ENCODE measurements at places on chromosomes 16 and 17.

DNA sequence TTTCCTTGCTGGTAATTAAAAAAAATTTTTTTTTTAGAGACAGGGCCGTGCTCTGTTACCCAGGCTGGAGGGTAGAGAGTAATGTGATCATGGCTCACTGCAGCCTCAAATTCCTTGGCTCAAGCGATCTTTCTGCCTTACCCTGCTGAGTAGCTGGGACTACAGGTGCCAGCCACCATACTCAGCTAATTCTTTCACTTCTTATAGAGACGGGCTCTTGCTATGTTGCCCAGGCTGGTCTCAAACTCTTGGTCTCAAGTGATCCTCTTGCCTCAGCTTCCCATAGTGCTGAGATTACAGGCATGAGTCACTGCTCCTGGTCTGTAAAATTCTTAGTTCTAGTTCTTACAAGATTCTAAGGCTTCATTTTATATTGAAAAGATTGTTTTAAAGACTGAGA, 11.1 kb downstream of the SMIM36 start:
- no peak for DNase-seq

DNA sequence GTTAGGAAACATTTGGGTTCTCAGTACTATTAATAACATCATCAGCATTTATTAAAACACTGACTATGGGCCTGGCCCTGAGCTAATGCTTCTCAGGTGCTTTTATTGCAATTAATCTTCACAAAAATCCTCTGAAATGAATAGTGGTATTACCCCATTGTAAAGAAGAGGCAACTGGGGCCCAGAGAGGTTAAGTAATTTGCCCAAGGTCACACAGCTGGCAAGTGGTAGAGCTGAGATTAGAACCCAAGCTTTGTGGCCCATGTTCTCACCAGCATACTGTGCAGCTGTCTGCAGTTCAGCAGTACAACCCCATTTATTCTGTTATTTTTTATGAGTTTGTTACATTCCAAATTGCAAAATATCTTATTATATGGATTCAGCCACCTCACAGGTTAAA, 82.3 kb downstream of the TBC1D16 start:
- DNase-seq: no peak

- DNase-seq: no peak
These were observed 59.8 kb downstream of the MRM1 start for GRCh38 chr17:36661047-36661666.

DNA sequence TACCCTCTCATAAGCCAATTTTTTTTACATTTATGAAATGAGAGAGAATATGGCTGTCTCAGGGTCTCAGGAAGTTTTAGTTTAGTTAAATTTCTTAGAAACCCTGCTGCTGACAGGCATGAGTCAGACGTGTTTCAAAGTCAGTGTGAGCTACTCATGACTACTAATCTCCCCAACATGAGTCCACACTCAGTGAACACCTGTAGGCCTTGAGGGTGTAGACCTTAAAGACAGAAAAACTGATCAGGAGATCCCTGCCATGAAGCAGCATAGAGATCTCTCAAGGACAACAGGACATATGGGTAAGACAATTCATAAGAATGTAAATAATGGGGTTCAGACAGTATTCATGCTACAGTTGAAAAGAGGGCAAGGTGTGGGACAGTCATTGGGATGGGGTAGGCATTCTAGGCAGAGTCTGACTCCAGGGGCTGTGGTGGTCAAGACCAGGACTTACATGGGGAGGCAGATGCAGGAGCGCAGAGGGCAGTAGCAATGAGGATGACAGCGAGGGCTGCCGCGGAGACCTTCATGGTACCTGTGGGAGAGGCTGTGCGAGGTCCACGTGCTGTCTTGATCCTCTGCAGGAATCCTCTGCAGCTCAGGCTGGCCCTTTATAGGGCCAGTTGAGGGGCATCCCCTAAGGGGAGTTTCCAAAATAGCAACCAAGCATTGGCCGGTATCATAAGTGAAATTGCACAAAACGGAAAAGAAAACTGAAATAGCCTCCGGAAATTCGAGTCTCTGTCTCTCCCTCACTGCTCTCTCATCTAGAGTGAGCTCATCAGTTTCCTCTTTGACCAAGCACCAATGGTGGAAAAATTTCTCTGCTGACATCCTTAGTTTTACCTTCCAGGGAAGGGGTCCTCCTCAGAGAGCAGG, at the start of gene CCL5:
Gene CCL5, minus strand, starts transcription at position 588 of the 882 bp plus-strand sequence.
- no peak for DNase-seq

GRCh38 chr16:46789499-46790414, 41.2 kb downstream of the C16orf87 start:
- peak; percentile 25 for DNase-seq

GRCh38 chr17:10417431-10417830, 4.3 kb downstream of the MYH8 start:
- no peak for DNase-seq

DNA sequence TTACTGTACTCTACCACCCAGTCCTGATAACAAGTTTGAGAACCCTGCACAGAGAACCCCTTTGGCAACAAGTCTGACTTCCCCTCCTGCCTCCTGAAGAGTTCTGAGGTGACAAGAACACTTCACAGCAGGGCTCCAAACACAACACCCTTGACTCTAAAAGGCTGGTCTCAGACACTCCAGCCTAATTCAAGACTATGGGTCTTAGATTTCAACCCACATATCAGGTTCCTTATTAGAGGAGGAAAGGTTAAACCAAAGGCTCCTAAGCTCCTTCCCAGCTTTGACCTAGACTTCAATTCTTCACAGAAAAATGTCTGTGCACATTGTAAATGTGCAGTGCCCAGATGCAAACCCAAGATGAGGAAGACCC, 23.0 kb downstream of the RANBP10 start:
- no peak for DNase-seq

DNA sequence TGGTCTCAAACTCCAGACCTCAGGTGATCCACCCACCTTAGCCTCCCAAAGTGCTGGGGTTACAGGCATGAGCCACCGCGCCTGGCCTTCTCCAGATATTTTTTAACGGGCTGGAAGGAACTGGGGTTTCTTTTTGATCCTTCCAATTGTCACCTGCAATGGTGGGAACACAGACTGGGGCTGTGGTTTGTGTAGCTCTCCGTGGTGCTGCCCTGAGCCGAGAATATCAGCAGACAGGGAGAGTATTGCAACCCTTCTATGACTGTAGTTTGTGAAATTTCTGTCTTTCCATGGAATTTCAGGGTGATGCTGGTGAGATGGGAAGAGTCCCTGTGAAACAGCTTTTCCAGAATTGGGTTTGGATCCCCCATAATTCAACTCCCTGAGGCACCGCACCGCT, 263.5 kb downstream of the ENGASE start:
- DNase-seq: no peak

DNA sequence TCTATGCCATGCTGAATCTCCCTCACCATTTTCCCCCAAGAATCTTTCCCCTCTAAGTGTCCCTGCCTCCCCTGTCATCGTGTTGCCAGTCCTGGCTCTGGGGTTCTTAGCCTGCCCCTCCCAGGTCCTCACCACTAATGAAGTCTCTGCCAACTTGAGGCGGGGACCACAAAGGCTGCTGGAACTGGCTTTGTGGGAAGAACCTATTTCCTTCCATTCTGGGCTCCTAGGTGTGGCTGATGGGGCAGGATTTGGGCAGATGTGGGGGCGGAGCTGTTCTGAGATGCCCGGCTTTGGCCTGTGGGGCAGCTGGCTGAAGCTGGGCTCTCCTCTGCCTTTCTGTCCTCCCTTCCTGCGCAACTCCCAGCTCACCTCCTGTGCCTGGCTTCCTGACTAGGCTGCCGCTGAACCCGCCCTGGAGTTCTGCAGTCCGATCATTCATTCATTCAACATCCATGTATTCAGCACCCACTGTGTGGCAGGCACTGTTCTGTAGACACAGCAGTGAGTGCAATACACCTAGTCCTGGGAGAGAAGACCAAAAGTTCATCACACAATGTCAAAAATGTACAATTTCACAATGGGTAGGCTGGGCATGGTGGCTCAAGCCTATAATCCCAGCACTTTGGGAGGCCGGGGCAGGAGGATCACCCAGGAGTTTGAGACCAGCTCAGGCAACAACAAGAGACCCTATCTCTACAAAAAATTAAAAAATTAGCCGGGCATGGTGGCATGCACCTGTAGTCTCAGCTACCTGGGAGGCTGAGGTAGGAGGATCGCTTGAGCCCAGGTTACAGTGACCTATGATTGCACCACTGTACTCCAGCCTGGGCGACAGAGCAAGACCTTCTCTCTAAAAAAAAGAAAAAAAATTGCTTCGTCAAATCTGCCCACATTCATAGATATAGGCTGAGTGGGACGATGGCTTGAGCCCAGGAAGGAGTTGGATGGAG, 1.9 kb upstream of the SNN start:
- DNase-seq: peak; percentile 32

GRCh38 chr17:65222214-65222738, 85.1 kb downstream of the RGS9 start:
- DNase-seq: no peak

DNA sequence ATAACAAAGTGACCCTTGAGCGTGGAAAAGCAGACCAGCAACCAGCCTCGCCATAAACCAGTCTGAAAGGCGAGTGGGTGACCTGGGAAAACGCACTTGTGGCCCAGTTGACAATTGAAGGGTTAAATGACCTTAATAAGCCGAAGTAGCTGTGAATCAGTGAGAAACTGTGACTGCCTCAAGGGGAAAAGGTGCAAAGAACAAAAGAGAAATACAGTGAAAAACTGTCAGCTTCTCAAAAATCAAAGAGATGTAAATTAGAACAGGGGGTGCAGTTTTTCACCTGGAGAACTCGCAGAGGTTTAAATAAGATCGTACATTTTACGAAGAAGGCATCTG, 124.1 kb downstream of the CMIP start:
- DNase-seq: no peak

- DNase-seq: no peak
These were observed 121.3 kb upstream of the CDH8 start for GRCh38 chr16:62157544-62157943.

GRCh38 chr16:74773446-74774222, 986 bp downstream of the FA2H start:
- DNase-seq: no peak

DNA sequence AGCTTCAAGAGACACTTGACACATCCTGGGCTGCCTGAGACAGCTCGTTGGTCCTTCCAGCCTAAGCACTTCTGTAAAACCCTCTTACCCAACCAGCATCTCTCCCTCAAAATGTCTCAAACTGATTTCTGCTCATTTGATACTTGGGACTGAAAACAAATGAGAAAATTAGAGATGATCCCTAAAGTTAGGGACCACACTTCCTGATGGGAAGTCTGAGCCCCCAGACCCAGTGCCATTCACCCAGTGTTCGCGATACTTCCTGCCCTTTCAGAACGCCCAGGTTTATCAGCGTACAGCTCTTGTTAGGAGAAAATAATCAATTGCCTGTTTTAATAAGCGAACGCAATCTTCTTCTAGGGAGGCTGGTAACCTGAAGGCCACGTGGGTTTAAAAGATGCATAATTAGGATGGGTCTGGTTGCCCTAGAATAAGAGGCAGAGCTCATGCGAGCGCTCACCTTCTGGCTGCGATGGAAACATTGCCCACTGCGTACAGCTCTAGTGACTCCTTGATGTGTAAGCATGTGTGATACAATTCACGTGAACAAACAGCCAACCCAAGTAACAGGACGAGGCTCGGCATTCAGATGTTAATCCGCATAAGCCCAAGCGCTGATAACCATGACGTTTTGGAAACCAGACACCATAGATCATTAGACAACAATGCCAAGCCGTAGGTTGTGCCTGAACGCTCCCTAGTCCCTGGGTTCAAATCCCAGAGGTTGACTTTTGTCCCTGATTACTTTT, 213.1 kb downstream of the FOXL1 start:
- no peak for DNase-seq

GRCh38 chr16:88965411-88965810, 11.6 kb downstream of the CBFA2T3 start:
- no peak for DNase-seq

DNA sequence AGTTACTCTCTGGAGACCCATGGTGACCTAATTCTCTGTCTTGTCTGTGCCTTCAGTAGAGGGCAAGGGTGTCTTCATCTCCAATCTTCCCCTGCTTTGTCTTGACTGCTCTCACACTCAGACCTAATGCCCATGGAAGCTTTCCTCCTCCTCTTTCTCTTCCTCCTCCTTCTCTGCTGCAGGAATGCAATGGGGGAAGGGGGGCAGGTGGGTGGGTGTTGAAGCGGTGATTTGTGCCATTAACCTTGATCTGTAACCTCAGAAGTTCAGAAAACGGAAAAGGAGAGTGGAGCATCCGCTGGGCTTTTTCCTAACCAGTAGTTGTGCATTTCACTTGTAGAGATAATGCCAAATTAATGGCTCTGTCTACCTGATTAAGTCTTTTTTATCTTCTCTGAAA, 172.3 kb upstream of the CDH11 start:
- no peak for DNase-seq

- DNase-seq: no peak
These were observed 19.9 kb upstream of the ZC3H18 start for GRCh38 chr16:88550246-88550661.

DNA sequence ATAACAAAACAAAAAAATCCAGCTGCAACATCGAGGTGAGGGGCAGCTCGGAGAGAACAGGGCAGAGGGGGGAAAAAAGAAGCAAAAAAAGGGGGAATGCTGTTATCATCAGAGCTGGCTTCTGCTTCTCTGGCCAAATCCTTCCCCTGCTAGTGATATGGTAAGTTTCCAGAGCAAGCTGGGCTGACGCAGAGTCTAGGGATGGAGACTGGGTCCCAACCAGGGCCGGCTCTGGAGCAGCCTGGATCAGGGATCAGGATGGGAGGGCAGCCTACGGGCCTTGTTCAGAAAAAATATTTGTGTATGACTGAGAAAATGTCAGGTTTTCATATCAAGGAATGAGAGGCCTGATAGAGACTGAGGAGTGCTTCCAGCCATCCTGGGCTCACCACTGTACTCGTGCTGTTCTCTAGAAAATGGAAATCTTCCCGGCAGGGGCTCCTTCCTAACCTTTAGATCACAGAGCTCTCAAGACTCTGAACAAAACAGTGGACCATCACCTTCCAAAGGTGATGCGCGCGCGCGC, 726 bp upstream of the C1QTNF1 start:
- DNase-seq: no peak

- no peak for DNase-seq
These were observed 21.5 kb downstream of the RPH3AL start for GRCh38 chr17:330993-331701.

- DNase-seq: no peak
These were observed 76.3 kb upstream of the WSB1 start for GRCh38 chr17:27217631-27218030.

DNA sequence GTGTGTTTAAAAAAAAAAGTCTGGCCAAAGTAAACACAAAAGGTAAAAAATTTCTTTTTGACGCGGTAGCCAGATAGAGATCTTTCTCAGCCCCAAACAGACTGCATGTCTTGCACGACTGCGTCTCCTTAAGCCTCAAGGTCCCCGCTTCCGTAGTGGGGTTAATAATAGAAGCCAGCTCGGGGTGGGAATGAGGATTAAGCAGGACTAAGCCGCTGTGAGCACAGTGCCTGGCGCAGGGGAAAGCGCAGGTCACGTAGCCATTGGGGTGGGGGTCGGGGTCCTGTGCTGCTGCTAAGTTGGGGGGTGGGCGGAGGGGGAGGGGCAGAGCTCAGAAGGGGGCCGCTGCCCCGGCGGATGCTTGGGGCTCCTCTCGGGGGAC, 521 bp downstream of the GGA2 start:
- DNase-seq: no peak

DNA sequence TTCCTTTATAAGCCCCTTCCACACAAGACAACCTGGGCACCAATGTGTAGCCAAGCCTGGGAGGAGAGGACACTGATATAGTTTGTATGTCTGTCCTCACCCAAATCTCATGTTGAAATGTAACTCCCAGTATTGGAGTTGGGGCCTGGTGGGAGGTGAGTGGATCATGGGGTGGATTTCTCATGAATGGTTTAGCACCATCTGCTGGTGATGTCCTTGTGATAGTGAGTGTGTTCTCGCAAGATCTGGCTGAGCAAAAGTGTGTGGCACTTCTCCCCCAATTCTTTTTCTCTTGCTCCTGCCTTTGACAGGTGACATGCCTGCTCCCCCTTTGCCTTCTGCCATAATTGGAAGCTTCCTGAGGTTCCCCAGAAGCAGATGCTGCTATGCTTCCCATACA, 135.8 kb downstream of the USP31 start:
- DNase-seq: peak; percentile 10
